ENCODE measurements at places on chromosomes 16 and 17.

DNA sequence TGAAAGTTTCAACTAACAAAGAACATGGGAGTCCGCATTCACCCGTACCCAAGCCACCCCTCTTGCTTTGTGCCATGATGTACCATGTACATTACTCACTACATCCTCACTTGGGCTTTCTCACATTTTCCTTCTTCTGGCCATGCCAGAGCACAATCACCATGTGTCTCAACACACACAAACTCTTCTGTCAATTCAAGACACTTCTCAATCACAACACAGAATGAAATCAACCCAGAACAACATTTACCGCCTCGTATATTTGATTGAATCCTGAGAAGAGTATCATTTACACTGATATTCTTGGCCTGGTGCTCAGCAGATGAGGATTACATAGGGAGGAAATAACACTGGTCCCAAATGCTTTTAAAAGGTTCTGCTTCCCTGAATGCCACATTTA, 4.5 kb downstream of the ADAMTS18 start:
- no peak for DNase-seq

GRCh38 chr16:580141-580945, 9.5 kb upstream of the RAB40C start:
- no peak for DNase-seq

- DNase-seq: peak; percentile 47
Measured at GRCh38 chr16:51839727-51840462, 688.8 kb upstream of the SALL1 start.

DNA sequence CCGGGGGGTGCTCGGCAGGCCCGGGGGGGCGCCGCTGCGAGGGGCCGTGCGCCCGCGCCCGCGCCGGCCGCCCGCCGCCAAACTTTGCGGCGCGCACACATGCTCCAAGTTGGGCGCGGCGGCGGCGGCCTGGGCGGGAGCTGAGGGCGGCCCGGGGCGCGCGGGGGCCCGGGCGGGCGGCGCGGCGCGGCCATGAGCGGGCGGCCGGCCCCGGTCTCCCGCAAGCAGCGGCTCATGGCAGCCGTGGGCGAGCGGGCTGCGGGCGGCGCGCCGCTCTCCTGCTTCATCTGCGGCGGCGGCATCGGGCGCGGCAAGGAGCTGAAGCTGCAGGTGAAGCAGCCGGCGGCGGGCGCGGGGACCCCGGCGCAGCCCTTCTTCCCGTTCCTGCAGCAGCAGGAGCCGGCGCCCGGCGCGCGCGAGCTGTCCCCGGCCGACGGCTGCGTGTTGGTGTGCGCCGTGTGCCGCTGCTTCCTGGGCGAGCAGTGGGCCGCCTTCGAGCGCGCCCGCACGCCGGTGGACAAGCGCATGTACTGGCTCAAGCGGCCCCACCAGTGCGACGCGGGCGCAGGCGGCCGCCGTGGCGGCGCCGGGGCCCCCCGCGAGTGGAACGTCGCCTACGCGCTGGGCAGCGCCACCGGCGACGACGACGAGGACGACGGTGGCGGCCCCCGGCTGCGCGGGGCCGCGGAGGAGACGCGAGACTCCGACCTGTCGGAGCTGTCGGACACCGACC, 57.2 kb upstream of the CIBAR2 start:
- DNase-seq: no peak

GRCh38 chr17:77528516-77529327, 388.0 kb downstream of the SEC14L1 start:
- DNase-seq: no peak

DNA sequence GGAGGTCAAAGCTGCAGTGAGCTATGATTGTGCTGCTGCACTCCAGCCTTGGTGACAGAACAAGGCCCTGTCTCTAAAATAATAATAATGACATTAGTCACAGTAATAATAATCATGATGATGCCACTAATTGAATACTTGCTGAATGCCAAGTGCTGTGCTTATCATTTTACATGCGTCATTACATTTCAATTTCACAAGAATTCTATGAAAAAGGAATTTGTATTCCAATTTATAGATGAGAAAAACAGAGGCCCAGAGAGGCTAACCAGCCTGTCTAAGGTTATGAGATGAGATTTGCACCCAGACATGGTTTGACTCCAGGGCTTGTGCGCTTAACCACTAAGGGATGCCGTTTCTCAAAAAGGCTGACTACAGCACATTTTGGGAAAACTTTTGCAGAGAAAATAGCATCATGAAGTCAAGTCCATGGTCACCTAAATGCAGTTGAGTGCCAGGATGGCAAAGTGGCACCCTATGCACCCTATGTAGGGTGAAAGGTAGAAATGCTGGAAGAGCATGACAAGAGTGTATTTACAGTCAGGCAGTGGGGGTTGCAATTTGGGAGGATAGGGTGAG, 144.3 kb upstream of the CACNG3 start:
- DNase-seq: no peak

DNA sequence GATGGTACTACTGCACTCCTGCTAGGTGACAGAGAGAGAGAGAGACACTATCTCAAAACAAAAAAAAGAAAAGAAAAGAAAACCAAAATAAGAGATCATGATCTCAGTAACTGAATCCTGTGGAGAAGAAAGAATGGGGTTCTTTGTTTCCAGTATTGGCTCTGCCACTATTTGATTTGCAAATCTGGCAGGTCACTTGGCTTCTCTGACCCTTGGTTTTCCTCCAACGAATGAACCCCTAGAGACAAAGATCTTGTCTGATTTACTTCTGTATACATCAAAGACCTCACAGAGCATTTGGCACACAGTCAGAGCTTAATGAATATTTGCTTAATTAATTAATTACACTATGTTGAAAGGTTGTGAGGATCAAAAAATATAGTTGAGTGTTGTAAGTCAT, 47.9 kb upstream of the NLK start:
- DNase-seq: no peak

DNA sequence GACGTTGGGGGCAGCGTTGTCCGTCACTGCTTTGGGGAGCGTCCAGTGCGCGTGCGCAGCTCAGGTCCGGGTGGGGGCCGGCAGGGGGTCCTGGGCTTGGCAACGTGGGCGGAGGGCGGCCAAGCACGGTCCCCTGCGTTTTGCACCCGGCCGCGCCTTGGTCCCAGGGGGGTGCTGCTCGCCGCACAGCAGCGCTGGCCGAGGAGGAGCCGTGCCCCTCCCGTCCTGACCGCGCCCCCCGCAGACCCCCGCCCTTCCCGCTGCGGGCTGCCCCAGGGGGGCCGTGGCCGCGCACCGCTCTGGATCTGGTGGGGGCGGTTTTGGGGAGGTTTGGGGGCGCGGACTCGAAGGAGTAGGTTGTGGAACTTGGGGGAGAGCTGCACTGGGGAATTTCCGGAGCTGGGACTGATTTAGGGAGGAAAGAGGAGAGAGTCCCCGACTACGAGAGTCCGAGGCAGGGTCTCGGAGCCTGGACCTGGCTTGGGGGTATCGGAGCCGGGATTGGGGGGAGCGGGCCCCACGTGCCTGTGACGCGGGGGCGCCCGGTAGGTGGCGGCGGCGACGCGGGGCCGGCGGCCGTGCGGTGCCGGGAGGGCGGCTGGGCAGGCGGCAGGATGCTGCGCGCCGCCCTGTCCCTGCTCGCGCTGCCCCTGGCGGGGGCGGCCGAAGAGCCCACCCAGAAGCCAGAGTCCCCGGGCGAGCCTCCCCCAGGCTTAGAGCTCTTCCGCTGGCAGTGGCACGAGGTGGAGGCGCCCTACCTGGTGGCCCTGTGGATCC, at the start of gene SLC9A5:
SLC9A5 (plus strand) TSS at position 579 of the 777 bp plus-strand sequence; CDS start at position 615, 36 bp downstream.
- no peak for DNase-seq

- no peak for DNase-seq
Measured at GRCh38 chr16:75226550-75227360, 8.0 kb downstream of the CTRB1 start.

GRCh38 chr17:22484826-22485225, 792.5 kb downstream of the KCNJ18 start:
- DNase-seq: no peak

- DNase-seq: no peak
Measured at GRCh38 chr17:41538565-41538991, 10.5 kb upstream of the KRT19 start.

GRCh38 chr16:57846078-57846697, 43.9 kb upstream of the KIFC3 start:
- DNase-seq: no peak

DNA sequence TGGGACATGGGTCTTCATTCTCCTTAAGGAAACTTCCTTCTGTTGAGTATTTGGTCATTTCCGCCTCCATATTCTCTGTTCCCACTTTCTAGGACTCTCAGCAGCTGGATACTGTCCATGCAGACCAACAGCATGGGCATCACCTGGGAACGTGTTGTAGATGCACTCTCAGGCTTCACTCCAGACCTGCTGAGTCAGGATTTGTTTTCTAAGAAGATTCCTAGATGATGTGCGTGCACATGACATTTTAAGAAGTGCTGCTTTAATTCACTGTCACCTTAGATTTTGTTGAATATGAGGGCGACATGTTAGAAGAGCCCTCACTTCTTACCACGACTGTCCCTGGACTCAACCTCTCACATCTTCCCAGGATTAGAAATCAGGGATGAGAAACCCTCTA, 10.0 kb upstream of the SDK2 start:
- DNase-seq: no peak

GRCh38 chr17:28744972-28745785, 1.4 kb downstream of the TRAF4 start:
- DNase-seq: no peak

DNA sequence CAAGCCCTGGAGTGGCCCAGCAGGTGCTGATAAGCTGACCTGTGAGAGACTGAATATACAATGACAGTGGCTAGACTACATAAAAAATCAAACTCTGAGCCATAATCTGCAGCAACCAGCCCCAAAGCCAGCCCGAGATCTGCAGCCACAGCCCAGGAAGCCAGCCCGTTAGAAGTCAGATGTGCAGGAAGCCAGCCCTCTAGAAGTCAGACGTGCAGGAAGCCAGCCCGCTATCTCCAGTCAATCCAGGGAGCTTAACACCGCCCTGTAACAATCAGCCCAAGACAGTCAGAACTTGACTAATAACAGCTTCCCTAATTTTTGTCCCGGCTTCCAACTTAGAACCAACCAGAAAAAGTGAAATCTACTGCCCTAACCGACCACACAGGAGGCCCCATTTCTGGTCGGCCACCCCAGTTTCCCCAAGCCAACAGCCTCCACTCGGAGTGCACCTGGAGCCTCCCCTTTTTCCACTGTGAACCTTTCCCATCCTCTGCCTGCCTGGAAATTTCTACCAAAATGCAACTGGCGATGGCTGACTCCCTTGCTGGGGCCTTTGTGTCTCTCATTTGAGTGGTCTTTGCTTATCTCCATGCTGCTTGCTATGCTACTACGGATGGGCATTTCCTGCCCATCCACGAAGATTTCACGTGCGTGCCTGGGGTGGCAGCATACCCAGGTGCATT, 769.3 kb downstream of the KCNJ18 start:
- DNase-seq: no peak

GRCh38 chr17:40576113-40576740, 11.0 kb upstream of the CCR7 start:
- DNase-seq: no peak

GRCh38 chr16:89870440-89870839, 3.0 kb upstream of the TCF25 start:
- no peak for DNase-seq

- DNase-seq: no peak
Measured at GRCh38 chr17:41456204-41456603, 11.0 kb downstream of the KRT32 start.

GRCh38 chr17:39699818-39700147, at the start of gene ERBB2:
Gene ERBB2 (plus strand): TSS chr17:39700064. CDS start chr17:39700239, 175 bp downstream.
- no peak for DNase-seq

DNA sequence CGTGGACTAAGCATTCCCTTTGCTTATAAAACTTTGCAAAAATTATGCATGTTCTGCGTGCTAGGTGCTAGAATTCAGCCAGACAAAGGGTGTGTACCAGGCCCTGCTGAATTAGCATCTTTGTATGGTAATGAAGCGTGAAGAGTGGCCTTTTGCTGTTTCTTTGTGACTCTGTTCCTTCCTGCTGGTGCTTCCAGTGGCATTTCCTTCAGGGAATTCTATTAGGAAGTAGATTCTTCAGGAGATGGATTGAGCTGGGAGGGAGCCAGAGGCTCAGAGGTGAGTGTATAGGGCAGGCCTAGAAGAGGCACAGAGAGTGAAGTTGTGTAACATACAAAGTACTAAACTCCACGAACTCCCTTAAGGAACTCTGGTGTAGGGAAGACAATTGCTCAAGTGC, 73.9 kb upstream of the ASIC2 start:
- DNase-seq: no peak

DNA sequence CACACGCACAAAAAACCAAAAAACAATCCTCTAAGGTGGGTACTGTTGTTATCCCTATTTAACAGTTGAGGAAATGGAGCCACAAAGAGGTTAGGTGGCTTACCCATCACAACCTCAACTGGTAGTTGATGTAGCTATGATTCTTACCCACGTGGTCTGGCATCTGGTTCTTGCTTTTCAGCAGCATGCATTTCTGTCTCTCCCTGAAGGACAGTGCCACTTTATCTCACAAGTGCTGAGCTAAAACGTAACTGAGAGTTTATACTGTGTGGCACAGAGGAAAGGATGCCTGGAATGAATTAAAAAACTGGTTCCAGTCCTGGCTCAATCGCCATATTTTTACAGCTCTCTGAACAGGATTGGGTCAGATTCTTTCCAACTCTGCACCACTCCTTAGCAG, 1.9 kb upstream of the CORO6 start:
- DNase-seq: no peak

- DNase-seq: no peak
Measured at GRCh38 chr17:61966191-61966590, 38.4 kb upstream of the INTS2 start.

- DNase-seq: no peak
Measured at GRCh38 chr16:3731126-3731935, 14.0 kb upstream of the TRAP1 start.

- DNase-seq: no peak
Measured at GRCh38 chr17:45361451-45361850, 44.6 kb upstream of the MAP3K14 start.

DNA sequence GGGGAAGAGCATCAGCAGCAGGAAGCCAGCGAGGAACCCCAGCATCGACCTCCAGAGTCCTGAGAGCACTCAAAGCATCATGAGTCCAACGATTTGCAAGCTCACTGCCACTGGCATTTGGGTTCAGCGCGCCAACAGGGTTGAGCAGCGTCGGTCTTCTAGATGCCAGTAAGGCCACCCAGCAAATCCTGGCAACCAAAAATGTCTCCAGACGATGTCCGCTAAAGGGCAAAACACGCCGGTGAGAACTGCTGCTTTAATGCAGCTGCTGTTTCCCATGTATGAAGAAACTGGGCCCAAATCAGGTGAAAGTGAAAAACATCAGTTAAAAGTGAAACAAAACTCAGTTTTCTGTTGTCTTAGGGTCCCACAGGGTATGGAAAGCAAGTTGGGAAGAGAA, 70.2 kb downstream of the ANKRD11 start:
- DNase-seq: no peak

DNA sequence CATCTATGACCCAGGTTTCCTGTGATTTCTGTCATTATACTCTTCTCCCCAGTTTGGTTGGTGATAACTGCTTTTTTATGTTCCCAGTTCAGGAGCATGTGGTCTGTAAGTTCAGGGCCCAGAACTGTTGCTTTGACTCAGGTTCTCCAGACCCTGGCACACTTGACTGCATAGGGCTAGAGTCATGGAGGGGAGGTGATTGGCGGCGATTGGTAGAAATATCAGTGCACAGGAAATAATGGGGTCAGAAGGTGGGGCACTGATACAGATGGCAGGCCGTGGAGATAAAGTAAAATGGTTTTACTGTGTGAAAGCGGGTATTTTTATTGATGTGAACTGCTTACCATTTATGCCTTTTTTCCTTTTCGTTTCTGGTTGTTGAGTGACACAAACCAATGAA, 28.7 kb downstream of the TAC4 start:
- no peak for DNase-seq

- DNase-seq: no peak
Measured at GRCh38 chr16:15492091-15492740, 57.8 kb downstream of the BMERB1 start.
